ENCODE measurements at places on chromosomes 4 and X.

DNA sequence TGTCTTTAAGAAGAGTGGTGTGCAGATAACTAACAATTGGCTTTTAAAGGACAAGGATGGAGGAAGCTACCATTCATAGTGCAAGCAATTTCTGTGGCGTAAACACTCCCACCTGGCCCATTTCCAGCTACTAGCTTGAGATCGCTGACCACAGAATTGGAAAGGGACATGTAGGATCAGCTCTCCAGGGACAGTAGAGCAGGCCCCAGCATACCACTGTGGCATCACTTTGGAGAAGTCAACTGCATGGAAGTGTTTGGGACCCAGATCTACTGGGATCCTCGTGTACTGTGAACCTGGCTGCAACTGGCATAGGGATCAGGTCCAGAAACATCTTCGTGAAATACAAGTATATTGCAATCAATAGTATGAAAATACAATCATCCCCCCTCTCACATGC lies 515.0 kb downstream of the INPP4B start:
- DNase-seq, result no peak

GRCh38 chrX:39360101-39360500 lies 558.8 kb downstream of the MID1IP1 start:
- DNase-seq, result no peak

- peak; percentile 71 for DNase-seq
These were observed 45.9 kb downstream of the HMGB2 start for GRCh38 chr4:173288296-173288695.

DNA sequence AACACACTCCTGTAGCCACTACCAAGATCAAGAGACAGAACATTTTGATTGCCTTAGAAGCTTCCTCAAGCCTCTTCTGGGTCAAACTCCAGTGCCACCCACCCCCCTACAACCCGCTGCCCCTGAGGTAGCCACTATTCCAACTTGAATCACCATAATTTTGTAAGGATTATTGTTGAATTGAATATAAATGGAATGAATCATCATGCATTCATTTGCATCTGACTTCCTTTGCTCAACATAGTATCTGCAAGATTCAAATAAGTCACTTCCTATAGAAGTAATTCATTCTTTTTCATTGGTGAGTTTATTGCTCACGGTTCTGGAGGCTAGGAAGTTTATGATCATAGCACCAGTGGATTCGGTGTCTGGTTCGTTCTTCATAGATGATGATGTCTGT lies 364.2 kb downstream of the SLITRK2 start:
- no peak for DNase-seq

DNA sequence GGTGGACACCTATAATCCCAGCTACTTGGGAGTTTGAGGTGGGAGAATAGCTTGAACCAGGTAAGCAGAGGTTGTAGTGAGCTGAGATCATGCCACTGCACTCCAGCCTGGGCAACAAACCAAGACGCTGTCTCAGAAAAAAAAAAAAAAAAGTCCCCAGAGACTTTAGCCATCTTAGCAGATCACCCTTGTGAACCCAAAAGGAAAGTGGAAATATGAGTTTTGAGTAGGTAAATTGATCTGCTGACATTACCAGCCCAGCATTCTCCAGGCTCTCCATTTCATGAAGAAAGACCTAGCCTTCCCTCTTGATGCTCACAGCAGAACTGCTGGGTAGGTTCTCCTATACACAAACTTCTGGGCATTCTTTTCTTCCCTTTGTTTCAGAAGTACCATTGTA lies 24.5 kb upstream of the HNRNPD start:
- no peak for DNase-seq

DNA sequence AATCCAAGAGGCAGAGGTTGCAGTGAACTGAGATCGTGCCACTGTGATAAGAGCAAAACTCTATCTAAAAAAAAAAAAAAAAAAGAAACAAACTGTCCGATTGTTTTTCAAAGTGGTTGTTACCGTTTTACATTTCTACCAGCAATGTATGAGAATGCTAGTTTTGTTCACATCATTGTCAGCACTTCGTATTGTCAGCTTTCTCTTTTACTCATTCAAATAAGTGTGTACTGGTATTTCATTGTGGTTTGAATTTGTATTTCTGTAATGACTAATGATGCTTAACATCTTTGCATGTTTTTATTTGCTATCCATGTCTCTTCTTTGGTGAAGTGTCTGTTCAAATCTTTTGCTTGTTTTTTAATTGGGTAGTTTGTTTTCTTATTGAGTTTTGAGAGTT lies 65.8 kb downstream of the GPR101 start:
- no peak for DNase-seq

DNA sequence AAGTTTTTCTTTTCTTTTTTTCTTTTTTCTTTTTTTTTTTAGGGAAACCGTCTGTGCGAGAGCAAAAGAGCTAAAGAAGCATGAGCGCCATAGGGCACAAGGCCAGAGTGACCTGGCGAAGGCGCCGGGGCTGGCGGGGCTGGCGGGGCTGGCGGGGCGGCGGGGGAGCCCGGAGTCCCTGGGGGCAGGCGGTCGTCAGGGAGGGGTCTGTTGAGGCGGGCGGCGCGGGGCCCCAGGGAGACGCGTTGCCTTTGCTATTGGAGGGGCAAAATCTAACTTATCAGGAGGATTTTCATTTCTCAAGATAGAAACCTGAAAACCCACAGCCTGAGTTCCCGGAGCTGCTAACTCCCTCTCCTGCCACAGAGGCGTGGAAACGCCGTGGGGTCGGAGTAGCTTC lies 135.6 kb upstream of the SMAD1 start:
- no peak for DNase-seq

DNA sequence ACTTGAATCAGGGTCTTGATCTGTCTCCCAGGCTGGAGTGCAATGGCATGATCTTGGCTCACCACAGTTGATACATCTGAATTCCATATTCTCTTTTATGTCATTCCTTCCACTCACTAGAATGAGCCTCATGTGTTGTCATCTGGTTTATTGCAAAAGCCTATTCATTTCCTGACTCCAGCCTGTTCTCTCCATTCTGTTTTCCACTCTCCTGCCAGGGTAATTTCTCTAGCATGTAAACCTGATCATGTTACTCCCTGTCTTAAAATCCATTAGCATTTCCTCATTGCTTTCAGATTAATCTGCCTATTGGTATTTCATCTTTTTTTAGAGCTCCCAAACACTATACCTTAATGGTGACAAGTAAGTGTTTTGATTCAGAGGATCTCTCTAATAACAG lies 4.3 kb upstream of the DDX60L start:
- no peak for DNase-seq

- DNase-seq, result no peak
These were observed 53.3 kb upstream of the LNX1 start for GRCh38 chr4:53644607-53645006.

DNA sequence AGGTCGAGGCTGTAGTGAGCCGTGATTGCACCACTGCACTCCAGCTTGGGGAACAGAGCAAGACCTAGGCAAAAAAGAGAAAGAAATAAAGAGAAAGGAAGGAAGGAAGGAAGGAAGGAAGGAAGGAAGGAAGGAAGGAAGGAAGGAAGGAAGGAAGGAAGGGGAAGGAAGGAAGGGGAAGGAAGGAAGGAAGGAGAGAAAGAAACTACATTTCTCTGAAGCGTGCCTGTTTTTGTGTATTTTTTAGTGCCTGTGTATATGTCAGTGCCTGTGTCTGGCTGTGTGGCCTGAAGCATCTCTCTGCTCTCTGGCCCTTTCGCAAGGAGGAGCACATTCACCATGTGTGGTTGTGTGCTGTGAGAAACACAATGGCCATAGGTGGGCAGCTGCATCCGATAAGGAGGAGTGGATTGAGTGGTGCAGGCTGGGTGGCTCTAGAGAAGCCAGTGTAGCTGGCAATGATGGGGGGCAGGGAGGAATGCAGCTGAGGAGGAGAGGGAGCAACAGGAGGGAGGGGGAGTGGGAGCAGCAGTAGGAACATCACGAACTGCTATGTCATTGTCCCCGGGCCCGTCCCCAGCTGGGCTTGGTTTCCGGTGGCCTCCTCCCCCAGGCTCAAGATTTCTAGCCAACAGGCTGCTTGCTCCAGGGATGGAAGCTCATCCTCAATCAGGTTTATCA lies 11.4 kb downstream of the SYN1 start:
- no peak for DNase-seq

DNA sequence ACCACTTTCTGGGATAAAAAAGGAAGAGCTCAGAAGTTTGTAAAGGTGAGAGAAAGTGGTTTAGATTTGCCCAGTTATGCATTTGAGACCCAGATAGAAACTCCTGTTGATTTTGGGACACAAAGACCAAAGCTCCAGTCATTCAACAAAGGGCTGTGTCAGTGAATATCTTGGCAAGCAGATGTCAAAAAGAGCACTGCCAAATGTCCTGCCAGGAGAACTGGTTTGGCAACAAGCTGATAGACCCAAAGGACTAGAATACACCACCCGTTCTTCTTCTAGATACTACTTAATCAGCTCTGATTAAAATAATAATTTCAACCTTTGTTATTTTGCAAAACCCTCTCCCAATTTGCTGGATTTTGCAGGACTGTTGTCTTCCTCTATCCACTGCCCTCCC lies 121.4 kb downstream of the NHS start:
- no peak for DNase-seq

GRCh38 chrX:27863809-27864208 lies 56.0 kb downstream of the MAGEB10 start:
- DNase-seq, result no peak

GRCh38 chr4:100590325-100590724 lies 72.5 kb upstream of the EMCN start:
- no peak for DNase-seq

- DNase-seq, result no peak
These were observed 10.5 kb downstream of the SLC34A2 start for GRCh38 chr4:25666031-25666630.

- no peak for DNase-seq
These were observed 49.3 kb upstream of the EPHA5 start for GRCh38 chr4:65719635-65720034.

DNA sequence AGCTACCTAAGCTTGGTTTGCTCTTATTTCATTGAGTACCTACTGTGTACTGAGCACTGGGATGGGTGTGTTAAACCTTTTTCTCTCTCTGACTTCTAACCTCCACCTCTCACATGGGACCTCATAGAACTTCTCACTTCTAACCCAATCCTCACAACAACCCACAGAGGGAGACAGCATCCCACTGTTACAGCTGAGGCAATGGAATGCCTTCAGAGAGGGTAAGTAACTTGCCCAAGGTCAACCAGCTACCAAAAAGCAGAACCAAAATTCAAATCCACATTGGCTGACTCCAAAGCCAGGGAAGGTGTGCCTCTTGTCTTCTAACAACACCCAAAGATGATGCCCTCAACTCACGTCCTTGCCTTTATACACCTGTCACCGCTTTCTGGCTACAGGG lies 5.4 kb downstream of the SEL1L3 start:
- peak; percentile 36 for DNase-seq

- DNase-seq, result no peak
These were observed 71.9 kb upstream of the STX18 start for GRCh38 chr4:4613641-4614286.

DNA sequence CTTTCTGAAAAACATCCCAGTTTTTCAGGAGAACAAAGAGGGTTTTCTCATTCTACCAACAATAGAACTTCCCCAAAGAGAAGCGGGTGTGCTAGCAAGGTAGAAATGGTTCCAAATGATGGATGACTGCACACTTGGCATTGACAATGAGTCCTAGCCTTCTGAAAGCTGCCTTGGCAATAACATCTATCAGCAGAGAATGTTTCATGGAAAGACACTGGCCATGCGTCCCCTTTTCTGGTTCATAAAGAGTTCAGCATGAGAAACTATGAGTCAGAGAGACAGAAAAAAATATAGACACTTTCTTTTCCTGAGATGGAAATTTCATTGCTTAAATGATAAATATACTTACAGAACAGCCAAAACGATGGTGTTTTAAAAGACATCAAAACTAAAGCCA lies 236.9 kb upstream of the PRKX start:
- DNase-seq, result no peak

DNA sequence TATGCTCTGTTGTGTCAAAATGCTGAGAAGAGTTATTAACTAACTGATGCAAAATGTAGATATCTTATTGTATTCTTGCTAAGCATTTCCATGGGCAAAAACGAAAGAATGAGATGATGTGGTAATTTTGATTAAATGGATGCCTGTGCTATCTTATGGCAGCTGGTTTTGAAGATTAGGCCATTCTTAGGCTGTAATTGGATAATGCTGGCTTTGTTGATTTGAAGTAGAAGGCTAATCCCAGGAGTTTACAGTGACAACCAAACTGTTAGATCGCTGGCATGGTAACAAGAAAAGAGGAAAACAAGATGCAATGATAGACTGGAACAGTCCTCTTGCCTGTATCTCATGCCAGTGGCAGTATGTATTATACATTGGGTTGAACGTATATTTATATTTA lies 74.1 kb upstream of the WDR44 start:
- no peak for DNase-seq

Data from CD4-positive, alpha-beta T cell treated with Interleukin-10 for 1 hour (primary cell).